ENCODE measurements at places on chromosomes 5 and 9. TPM values are rescaled to one million over a fixed set of nuclear protein-coding genes. Genes with fewer than 3 reads are reported as not detected.

GRCh38 chr9:137269231-137269772, 8.2 kb upstream of the TOR4A start:
- no peak overlapping the region for H3K4me3 ChIP-seq
- peaks cover 61% of the 10 kb centered on the region for H3K36me3 ChIP-seq
- peaks cover 12% of the 10 kb centered on the region for H3K4me1 ChIP-seq
- H3K27me3 ChIP-seq = no peaks in the 10 kb centered on the region
- DNase-seq = peak; percentile 60

The PCDH12 gene
- polyA plus RNA-seq = 0.02 TPM

The TSSK1B gene
- polyA plus RNA-seq = 0.03 TPM

DNA sequence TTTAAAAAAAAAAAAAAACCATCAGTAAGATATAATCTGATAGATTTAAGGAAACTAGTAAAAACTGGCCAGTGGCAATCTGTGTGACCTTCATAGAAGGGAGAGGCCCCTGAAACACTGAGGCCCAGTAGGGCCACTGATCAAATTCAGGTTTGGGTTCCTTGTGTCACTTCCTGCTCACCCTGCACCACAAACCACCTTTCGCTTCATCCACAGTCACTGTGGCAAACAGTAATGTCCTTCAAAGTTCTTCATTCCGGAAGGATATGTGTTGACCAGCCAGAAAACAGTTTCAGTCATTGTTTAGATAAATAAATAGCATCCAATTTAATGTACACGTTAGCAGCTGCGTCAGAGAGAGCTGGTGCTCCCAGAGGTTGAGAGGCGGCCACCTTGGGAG, 222.1 kb downstream of the CFAP90 start:
- H3K27me3 ChIP-seq = no peaks in the 10 kb centered on the region
- no peaks in the 10 kb centered on the region for H3K4me1 ChIP-seq
- no peaks in the 10 kb centered on the region for H3K36me3 ChIP-seq

DNA sequence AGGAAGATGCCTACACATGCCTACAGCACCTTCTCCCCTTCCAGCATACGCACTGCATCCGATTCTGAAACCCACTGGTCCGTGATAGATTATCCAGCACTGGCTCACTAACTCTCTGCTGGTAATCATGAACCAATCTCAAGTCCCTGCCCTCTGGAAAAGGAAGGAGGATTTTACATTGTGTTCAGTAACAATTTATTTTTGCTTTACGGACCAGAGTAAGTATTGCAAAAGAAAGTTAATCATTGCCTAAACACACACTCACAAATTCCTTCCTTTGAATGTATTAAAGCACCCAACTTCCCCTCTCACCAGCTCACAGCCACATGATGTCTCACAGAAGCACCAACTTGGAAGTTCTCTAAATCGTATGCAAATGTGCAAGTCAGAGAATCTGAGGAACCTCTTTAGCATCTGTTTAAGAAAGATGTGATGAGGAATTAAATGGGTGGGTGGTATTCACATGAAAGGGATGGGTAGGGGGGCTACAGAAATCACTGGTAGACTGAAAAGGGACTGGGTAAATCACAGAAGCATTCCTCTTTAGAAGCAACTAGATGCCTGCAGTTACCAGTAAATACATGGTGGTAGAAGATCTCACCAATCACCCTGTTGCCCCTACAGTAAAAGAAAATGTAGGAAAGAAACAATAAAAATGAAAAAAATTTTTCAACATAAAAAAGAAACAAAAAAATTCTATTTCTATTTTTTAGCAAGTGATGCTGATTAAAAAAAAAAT, 8.4 kb downstream of the GNAQ start:
- peaks cover 2% of the 10 kb centered on the region for H3K36me3 ChIP-seq
- H3K4me1 ChIP-seq = peaks cover 11% of the 10 kb centered on the region
- H3K4me3 ChIP-seq = no peak overlapping the region
- no peaks in the 10 kb centered on the region for H3K27me3 ChIP-seq
- DNase-seq = peak; percentile 82

- H3K4me1 ChIP-seq = no peaks in the 10 kb centered on the region
- DNase-seq = no peak
- no peak overlapping the region for H3K27ac ChIP-seq
- H3K36me3 ChIP-seq = peaks cover 77% of the 10 kb centered on the region
- no peak overlapping the region for H3K4me3 ChIP-seq
Observed at GRCh38 chr9:131442351-131442750, 48.5 kb downstream of the PRRC2B start.

- H3K4me1 ChIP-seq = no peaks in the 10 kb centered on the region
- H3K36me3 ChIP-seq = no peaks in the 10 kb centered on the region
- no peak for DNase-seq
- H3K27ac ChIP-seq = no peak overlapping the region
Observed at GRCh38 chr9:9645006-9645405, 967.8 kb downstream of the PTPRD start.

DNA sequence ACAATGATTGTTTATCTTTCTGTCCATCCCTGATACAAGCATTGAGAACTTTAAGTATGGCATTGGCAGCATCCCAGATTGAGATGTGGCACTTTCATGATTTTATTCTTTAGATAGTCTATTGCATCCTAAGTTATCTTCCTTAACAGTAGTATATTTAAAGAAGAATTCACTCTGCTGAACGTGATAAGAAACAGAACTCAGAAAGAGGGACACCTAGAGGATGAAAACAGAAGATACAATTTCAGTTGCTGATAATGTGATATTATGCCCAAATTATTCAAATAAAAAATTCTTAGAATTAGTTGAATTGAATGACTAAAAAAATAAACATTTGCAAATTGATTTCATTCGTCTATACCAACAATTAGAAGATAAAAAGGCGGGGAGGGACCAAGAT, 218.1 kb upstream of the DMRTA1 start:
- no peaks in the 10 kb centered on the region for H3K4me1 ChIP-seq
- no peak overlapping the region for H3K27ac ChIP-seq
- no peaks in the 10 kb centered on the region for H3K36me3 ChIP-seq
- no peak overlapping the region for H3K4me3 ChIP-seq
- no peaks in the 10 kb centered on the region for H3K27me3 ChIP-seq

The BTNL8 gene
- polyA plus RNA-seq = not detected

- peak; percentile 89 for DNase-seq
- peaks cover 14% of the 10 kb centered on the region for H3K4me1 ChIP-seq
- no peaks in the 10 kb centered on the region for H3K27me3 ChIP-seq
- H3K4me3 ChIP-seq = no peak overlapping the region
- H3K27ac ChIP-seq = no peak overlapping the region
- no peaks in the 10 kb centered on the region for H3K36me3 ChIP-seq
Observed at GRCh38 chr5:142674531-142675469, 11.1 kb downstream of the FGF1 start.

The LRRC26 gene
- not detected for polyA plus RNA-seq

GRCh38 chr9:18360005-18360404, 113.9 kb upstream of the ADAMTSL1 start:
- DNase-seq = no peak
- peaks cover 10% of the 10 kb centered on the region for H3K4me1 ChIP-seq
- H3K36me3 ChIP-seq = no peaks in the 10 kb centered on the region
- no peak overlapping the region for H3K27ac ChIP-seq

DNA sequence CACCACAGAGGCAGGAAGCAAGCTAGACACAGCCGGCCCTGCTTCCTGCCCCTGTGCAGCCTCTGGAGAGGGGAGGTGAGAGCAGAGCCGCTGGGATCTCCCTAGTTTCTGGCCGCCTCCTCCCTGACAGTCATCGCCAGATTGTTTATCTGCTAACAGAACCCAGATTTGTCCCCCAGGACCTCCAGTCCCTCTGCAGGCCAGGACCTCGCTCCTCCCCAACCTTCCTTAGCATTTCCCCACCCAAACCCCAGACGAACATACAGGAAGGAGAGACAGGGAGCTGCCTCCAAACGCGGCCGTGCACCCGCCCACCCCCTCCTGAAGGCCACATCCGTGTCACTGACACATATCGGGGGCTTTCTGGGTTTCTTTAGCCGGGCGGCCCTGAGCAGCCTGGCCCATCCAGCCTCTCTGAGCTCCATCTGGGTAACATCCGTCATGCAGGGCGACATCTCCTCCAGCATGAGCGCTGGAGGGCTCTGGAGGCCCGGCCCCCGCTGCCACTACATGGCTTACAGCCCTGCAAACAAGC, 47.5 kb downstream of the DBH start:
- no peak overlapping the region for H3K4me3 ChIP-seq
- no peaks in the 10 kb centered on the region for H3K36me3 ChIP-seq
- H3K27me3 ChIP-seq = no peaks in the 10 kb centered on the region
- H3K27ac ChIP-seq = no peak overlapping the region
- no peaks in the 10 kb centered on the region for H3K4me1 ChIP-seq
- DNase-seq = peak; percentile 4

DNA sequence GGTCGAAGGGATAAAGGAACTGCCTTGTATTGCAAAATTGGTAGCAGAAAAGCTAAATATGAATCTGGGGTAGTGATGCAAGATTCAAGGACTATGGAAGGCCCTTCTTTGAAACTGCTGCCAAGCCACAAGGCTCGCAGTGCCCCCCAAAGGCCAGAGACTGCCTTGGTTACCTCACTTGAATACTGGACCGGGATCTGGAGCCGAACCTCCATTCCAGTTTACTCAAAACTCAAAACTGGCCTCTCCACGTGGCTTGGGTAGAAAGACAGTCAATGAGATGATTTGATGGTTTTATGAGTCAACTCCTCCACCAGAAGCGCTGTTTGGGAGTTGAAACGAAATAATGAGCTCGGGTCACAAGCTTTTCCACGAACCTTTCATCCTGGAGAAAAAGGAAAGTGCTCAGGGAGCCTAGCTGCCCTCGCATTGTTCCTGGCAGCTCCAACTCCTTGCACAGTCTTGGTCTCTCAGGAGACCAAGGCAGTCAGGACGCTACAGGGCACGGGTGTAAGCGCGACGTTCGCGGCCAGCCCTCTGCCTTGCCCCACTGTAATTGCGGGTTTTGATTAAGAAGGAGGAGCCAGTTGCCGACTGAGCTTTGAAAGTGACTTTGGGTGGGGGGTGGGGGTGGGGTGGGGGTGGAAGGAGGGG, 2.8 kb downstream of the ST8SIA4 start:
- peaks cover 26% of the 10 kb centered on the region for H3K27me3 ChIP-seq
- H3K4me1 ChIP-seq = no peaks in the 10 kb centered on the region
- peak overlapping the region; percentile 45 for H3K4me3 ChIP-seq
- H3K27ac ChIP-seq = no peak overlapping the region

DNA sequence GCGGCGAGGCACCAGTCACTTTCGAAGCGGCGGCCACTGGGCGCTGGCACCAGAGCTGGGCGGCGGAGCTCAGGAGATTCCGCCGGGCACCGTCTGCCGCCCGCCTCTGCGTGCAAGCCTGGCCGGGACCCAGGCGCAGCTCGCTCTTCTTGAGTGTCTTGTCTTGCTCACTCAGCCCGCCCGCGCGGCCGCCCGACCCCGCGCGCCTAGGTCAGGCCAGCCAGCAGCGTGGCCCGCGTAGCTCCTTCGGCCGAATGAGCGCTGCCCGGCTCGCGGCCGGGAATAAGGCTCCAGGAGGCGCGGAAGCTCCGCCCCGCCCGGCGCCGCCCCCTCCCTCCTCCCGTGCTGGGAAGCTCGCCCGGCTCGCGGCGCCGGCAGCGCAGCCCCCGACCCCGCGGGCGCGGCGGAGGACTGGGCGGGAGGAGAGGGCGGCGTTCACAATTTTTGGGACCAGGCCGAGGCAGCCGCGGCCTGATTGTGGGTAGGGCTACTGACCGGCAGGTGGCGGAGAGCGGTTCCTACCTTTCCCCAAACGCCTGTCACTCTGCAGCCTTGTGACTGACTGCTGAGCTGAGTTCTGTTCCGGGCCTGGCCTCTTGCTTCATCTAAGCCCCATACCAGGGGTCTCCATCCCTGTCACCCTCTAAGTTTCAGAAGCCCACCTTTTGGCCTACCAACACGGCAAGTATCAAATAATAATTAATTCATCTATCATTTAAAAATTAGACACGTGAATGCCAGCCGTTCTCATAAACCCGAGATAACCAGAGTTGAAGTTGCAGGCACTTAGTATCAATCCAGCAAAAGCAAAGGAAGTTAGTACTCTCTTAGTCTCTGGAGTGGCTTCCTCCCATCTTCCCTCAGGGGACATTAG, at the start of gene HBEGF:
Gene HBEGF (minus strand): TSS at position 256 of the 874 bp plus-strand sequence. CDS start 275 bp downstream, outside the sequence.
- DNase-seq = peak; percentile 63
- H3K4me3 ChIP-seq = peak within 1 kb of the TSS; percentile 74
- H3K36me3 ChIP-seq = peaks cover 5% of the 10 kb centered on the region
- peak within 1 kb of the TSS; percentile 22 for H3K27ac ChIP-seq
- peaks cover 11% of the 10 kb centered on the region for H3K4me1 ChIP-seq
- H3K27me3 ChIP-seq = no peaks in the 10 kb centered on the region

GRCh38 chr9:16090907-16091629, 538.2 kb downstream of the CCDC171 start:
- peak; percentile 57 for DNase-seq
- H3K4me3 ChIP-seq = no peak overlapping the region
- no peak overlapping the region for H3K27ac ChIP-seq
- H3K36me3 ChIP-seq = no peaks in the 10 kb centered on the region
- H3K4me1 ChIP-seq = 0 out of 2 replicates have a peak, but pooled peaks cover 5% of the 10 kb centered on the region
- no peaks in the 10 kb centered on the region for H3K27me3 ChIP-seq

DNA sequence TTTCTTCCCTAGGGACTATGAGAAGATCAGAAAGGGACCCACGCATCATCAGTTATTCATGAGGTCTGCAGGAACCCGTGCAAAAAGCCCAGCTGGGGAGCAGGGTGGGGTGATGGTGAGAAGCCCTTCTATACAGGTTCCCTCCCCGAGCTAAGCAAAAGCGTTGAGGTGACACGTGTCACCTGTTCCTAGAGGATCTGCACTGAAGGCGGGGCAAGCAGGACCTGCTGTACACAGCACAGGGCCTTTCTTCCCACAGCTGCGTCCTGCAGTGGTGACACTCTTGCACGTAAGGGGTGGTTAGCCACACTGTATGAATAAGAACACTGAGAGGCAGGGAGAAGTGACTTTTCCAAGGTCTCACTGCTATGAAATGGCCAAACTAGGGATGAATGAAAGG, 37.2 kb upstream of the SH3PXD2B start:
- H3K4me1 ChIP-seq = no peaks in the 10 kb centered on the region
- peaks cover 61% of the 10 kb centered on the region for H3K27me3 ChIP-seq
- no peak for DNase-seq
- no peaks in the 10 kb centered on the region for H3K36me3 ChIP-seq
- H3K27ac ChIP-seq = no peak overlapping the region

The TAS2R1 gene
- polyA plus RNA-seq = not detected

DNA sequence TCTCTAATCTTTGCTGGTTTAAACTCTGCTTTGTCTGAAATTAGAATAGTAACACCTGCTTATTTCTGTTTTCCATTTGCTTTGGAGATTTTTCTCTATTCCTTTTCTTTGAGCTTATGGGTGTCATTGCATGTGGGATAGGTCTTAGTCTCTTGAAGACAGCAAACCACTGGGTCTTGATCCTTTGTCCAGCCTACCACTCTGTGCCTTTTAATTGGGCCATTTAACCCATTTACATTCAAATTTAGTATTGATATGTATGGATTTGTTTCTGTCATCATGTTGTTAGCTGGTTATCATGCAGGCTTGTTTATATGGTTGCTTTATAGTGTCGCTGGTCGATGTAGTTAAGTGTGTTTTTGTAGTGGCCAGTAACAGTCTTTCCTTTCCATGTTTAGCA, 914.7 kb downstream of the MAT2B start:
- H3K27ac ChIP-seq = no peak overlapping the region
- no peaks in the 10 kb centered on the region for H3K27me3 ChIP-seq
- no peaks in the 10 kb centered on the region for H3K4me1 ChIP-seq
